ENCODE measurements at places on chromosomes 1 and 21.

DNA sequence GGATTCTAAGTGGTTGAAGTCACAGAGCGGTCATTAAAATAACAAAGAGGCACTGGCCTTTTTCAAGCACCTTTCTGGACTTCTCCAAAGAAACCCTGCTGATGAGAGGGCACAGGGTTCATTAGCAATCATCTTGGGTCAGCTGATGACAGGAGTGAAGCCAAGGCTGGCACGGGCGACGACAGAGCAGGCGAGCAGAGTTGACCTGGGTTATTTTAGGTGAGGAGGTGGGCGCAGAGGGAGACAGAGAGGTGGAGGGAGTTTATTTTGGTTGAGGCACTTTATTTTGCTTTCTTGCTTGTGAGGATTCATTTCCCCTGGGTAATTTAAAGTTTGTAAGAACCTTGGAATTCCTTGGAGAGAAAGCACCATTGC is 57.9 kb downstream of the OLIG1 start:
- DNase-seq: no peak

GRCh38 chr1:64042331-64043100 is 160.9 kb upstream of the UBE2U start:
- DNase-seq: no peak

DNA sequence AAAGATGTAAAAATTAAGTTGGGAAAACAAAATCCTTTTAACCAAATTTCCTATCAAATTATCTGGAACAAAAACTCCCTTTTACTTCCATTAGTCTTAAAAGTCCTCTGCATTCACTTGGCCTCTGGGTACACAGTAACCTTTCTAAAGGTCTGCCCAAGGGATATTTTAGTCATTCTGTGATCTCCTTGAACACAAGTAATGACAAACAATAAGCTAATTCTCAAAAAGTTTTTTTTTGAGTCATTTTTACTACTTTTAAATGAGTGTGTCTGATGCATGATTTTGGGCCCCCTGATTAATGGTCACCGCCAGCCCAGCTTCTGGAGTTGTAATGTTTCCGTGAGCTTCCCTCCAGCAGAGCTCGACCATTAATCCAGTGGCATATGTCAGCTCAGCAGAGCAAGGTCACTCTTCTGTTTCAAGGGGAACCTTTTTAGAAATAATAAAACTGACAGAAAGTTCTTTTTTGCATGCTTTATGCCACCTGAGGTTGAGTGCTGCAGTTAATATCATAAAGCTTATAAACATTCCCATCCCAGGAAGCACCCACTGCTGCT is 14.3 kb downstream of the SAMSN1 start:
- DNase-seq: no peak

DNA sequence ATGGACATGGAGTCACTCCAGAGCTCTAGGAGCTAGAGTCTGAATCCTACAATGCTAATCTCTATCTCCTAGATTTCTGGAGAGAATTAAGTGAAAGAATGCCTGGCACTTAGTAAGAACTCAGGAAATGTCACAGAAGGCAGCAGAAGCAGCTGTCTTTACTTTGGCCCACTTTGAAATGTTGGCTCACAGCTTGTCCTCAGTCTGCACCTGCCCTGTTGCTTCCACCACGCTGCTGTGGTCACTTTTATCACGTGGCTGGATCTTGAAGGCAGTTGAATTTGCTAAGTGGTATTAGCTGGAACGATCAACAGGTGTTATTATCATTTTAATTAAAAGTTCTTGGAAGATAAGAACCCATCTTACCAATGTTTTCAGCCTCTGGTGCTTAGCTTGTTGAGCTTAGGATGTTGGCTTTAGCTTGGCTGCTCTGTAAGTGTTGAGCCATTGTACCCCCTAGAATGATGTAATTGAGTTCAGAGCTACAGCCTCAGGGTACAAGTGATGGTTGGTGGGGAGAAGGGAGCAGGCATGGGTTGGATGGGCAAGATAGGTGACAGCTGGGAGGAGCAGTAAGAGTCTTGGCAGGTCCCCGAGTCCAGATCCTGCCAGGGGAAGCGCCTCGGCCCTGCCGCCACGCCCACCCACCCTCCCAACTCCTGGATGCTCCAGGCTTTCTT is 41.9 kb upstream of the EPS8L3 start:
- DNase-seq: no peak

DNA sequence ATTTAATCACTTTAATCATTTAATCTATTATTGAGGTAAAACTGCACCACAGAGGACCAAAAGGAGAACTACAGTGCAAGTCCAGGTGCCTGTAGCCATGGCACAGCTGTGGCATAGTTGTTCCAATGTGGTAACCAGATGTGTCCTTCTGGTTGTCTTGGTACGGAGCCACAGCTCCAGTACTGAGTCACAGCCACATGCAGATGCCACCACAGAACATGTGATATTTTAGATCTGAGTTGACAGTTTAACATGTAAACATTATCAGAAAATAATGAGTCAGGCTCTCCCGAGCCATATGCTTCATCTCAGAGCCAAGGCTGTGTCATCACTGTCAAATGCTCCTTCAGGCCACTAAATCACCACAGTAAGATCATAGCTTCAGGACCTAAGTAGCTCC is 56.4 kb upstream of the RGS7 start:
- DNase-seq: no peak

DNA sequence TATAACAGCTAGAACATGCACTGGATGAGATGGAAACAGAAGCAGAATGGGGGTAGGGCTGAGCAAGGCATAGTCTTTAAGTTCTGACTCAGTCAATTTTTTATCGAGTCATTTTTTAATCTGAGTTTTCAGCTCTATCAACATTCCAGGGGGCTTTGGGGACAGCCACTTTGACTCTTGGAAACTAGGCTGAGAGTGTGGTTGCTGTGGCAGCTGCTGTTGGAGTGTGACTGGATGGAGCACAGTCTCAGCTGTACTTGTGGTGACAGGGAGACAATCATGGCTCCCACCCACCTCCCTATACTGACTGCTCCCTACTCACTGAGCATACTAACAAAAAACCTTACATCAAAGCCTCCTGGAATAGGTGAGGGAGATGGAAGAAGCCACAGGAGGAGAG is 25.0 kb downstream of the GJA5 start:
- no peak for DNase-seq

DNA sequence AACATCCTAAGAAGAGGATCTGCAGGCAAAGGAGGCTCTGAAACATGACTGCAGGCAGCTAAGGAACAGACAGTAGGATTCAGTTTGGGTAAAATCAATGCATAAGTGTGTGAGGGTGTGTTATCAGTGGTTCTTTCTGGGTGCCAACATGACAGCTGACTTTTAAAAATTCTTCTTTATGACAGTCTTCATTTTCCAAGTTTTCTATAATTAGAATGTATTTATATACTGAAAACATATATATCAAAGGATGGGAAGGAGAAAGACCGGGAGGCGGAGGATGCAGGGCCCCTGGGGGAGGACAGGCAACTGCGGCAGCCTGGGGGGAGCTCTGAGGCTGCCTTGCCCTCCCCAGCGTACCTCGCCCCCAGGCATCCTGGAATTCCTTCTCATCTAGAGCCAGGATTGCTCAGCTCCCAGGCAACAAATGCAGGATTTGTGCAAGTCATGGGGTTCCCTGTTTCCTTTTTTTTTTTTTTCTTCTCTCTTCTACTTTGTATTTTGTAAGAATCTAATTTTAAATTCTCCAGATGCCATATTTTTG is 104.8 kb downstream of the CSMD2 start:
- DNase-seq: no peak

DNA sequence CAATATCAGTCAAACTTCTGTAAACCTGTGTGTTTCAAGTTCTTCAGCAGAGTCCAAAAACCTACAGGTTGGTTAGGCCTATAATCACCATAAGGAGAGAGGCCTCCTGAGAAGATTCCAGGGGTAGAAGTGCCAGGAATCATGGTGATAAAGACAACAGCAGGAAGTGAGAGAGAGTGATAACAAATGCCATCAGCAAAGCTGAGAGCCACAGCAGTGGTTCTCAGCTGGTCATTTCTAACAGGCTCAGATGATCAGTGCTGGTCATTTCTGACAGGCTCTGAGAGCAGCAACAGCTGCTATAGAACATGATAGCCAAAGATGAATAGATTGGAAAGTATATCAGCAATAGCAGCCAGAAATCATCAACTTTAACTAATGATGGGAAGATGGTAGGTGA is 101.3 kb downstream of the TYW3 start:
- no peak for DNase-seq
